ENCODE measurements at places on chromosomes 1 and 21.

- DNase-seq: no peak
Measured at GRCh38 chr1:163747855-163748254, 426.1 kb downstream of the NUF2 start.

- no peak for DNase-seq
Measured at GRCh38 chr1:176785791-176786190, 322.8 kb downstream of the PAPPA2 start.

DNA sequence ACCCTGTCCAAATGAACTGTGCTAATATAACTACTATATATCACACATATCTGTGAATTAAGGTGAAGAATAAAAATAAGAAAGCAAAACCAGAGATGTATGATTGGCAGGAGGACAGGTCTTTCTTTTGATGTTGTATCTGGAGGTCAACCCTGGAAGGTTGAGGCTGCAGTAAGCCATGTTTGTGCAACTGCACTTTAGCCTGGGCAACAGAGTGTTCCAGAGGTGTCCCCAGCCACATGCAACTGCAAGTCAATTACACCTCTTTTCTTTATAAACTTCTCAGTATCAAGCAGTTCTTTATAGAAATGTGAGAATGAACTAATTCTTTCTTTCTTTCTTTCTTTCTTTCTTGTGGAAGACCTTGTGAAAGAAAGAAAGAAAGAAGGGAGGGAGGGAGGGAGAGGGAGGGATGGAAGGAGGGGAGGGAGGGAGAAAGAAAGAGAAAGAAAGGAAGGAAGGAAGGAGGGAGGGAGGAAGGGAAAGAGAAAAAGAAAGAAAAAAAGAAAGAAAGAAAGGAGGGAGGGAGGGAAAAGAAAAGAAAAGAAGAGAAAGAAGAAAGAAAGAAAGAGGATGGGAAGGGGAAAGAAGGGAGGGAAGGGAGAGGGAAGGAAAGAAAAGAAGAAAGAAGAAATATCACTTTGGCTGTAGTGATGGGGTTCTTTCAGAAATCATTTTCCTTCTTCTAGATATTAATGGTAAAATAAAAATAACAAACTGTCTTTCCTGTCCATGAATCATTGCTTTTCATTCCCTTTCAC lies 54.0 kb upstream of the S1PR1 start:
- no peak for DNase-seq

- DNase-seq: no peak
Measured at GRCh38 chr1:233295975-233296322, 424 bp upstream of the PCNX2 start.

- no peak for DNase-seq
Measured at GRCh38 chr1:232291681-232292080, 338.3 kb downstream of the SIPA1L2 start.

GRCh38 chr1:202029171-202029665 lies 18.8 kb downstream of the ELF3 start:
- DNase-seq: no peak

DNA sequence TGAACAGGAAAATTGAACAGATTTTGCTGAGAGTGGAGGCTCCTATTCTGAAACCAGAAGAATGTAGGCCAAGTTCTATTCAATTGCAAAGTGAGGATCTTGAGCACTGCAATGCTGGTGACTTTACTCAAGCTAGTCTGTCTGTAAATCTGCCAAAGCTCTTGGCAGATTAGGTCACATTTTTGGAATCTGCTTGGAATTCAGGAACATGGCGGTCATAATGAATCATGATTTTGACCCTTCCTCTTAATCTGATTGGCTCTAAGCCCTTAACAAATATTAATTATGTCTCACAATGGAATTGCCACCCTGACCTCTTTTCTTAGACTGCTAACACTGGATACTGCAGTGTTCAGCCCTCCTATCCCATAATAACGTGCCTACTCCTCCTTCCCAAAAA lies 7.2 kb upstream of the GNG12 start:
- DNase-seq: no peak

DNA sequence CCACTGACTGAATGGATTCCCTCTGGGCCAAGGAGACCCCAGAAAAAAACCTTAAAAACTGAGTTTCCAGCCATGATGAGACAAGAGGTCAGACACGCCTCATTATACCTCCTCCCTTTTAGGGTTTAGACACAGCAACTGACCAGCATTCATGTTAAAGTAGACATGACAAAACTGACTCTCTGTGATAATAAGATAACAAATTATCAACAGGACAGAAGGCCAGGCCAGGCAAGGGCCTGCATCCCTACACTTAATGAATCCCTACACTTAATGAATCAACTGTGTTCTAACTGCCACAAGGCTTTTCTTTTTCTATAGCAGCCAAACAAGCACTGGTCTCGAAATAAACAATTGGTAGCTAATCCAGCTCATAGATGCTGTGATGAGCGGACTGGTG lies 33.3 kb upstream of the FAM89A start:
- DNase-seq: no peak

DNA sequence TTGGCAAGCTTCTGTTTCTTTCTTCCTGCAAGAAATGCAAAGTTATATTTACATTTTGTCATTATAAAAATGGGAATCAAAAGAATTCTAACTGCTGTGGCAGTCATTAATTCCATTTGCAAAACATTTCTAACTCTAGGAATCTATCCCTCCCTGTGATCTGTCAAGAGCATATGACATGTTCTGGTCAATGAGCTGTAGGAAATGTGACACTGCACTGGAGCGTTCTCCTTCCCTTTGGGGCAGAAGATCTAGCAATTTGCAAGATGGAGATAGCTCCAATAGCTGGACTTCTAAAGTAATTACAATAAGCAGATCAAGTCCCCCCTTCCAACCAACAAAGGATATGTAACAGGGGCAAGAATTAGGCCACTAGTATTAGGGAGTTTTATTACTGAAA lies 6.3 kb downstream of the TOMM20 start:
- no peak for DNase-seq
